PC-3 (cell line): ENCODE measurements at places on chromosomes 3 and 15. TPM values are rescaled to one million over a fixed set of nuclear protein-coding genes. Genes with fewer than 3 reads are reported as not detected.

The UROC1 gene
- not detected in 2 replicates for total RNA-seq

GRCh38 chr3:181694805-181695660 lies 16.7 kb upstream of the SOX2 start:
- H3K4me3 ChIP-seq = no peak overlapping the region
- DNase-seq = no peak
- H3K27ac ChIP-seq = no peak overlapping the region
- H3K27me3 ChIP-seq = peaks cover 57% of the 10 kb centered on the region

GRCh38 chr15:85539491-85539890 lies 159.1 kb downstream of the AKAP13 start:
- H3K4me1 ChIP-seq = peaks cover 48% of the 10 kb centered on the region
- 0 out of 2 replicates have a peak overlapping the region, but pooled peaks have one; percentile 13 for H3K27ac ChIP-seq
- DNase-seq = peak; percentile 60
- peaks cover 9% of the 10 kb centered on the region; the same call in 1 of the 2 replicates for H3K36me3 ChIP-seq
- H3K27me3 ChIP-seq = no peaks in the 10 kb centered on the region
- no peak overlapping the region for H3K4me3 ChIP-seq

GRCh38 chr15:81242778-81243177 lies 46.1 kb downstream of the IL16 start:
- H3K27me3 ChIP-seq = peaks cover 31% of the 10 kb centered on the region
- no peak for DNase-seq
- H3K4me1 ChIP-seq = no peaks in the 10 kb centered on the region
- H3K27ac ChIP-seq = no peak overlapping the region
- H3K4me3 ChIP-seq = no peak overlapping the region

- H3K27me3 ChIP-seq = no peaks in the 10 kb centered on the region
- H3K4me3 ChIP-seq = no peak overlapping the region
- H3K27ac ChIP-seq = no peak overlapping the region
- no peaks in the 10 kb centered on the region for H3K4me1 ChIP-seq
- H3K36me3 ChIP-seq = no peaks in the 10 kb centered on the region
- no peak for DNase-seq
Measured at GRCh38 chr15:79831604-79832003, 65.2 kb downstream of the MTHFS start.

GRCh38 chr15:86849558-86850285 lies 770.1 kb downstream of the AGBL1 start:
- H3K36me3 ChIP-seq = no peaks in the 10 kb centered on the region
- no peak overlapping the region for H3K27ac ChIP-seq
- no peaks in the 10 kb centered on the region for H3K4me1 ChIP-seq
- H3K4me3 ChIP-seq = no peak overlapping the region

- no peaks in the 10 kb centered on the region for H3K36me3 ChIP-seq
- peaks cover 19% of the 10 kb centered on the region for H3K4me1 ChIP-seq
- H3K27ac ChIP-seq = no peak overlapping the region
- no peak for DNase-seq
Measured at GRCh38 chr3:190697502-190697830, 165.0 kb downstream of the GMNC start.

DNA sequence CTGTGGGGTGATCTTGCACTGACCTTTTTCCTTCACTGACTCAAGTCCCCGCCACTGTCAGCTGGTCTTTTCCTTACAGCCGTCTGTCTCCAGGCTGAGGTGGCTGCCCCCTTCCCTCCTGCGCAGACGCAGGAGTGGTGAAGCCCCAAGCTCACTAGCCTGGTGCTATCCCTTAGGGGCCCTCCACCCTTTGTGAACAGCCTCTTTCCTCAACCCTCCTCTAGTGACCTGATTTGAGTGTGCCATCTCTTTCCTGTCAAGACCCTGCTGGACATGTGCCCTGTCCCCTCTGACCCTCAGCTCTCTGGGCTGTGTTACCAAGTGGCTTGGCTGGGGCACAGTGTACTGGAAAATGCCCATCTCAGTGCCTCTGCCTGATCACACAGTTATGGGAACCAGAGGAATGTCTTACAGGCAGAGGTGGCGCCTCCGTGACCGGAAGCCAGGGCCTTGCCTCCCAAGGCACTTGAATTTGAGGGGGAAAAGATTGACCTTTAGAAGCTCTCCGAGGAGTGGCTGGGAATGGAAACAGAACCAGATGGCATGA lies 8.7 kb downstream of the KBTBD13 start:
- H3K27ac ChIP-seq = no peak overlapping the region
- no peaks in the 10 kb centered on the region for H3K4me1 ChIP-seq
- no peaks in the 10 kb centered on the region for H3K27me3 ChIP-seq
- DNase-seq = no peak
- H3K4me3 ChIP-seq = no peak overlapping the region
